Activated T-cell treated with anti-CD3 and anti-CD28 coated beads, Interleukin-2, amount 50 U/mL, for 4 hours (primary cell): ENCODE measurements at places on chromosomes 4 and X.

- peak; percentile 54 for DNase-seq
Observed at GRCh38 chrX:107678957-107679740, 50.8 kb downstream of the PRPS1 start.

GRCh38 chr4:154642373-154643009 lies 30.0 kb upstream of the FGG start:
- DNase-seq: no peak

- no peak for DNase-seq
Observed at GRCh38 chr4:12889054-12889453, 595.1 kb downstream of the RAB28 start.

GRCh38 chr4:87014284-87014782 lies 79.5 kb downstream of the AFF1 start:
- no peak for DNase-seq

- no peak for DNase-seq
Observed at GRCh38 chr4:48483777-48484493, 792 bp downstream of the SLC10A4 start.

DNA sequence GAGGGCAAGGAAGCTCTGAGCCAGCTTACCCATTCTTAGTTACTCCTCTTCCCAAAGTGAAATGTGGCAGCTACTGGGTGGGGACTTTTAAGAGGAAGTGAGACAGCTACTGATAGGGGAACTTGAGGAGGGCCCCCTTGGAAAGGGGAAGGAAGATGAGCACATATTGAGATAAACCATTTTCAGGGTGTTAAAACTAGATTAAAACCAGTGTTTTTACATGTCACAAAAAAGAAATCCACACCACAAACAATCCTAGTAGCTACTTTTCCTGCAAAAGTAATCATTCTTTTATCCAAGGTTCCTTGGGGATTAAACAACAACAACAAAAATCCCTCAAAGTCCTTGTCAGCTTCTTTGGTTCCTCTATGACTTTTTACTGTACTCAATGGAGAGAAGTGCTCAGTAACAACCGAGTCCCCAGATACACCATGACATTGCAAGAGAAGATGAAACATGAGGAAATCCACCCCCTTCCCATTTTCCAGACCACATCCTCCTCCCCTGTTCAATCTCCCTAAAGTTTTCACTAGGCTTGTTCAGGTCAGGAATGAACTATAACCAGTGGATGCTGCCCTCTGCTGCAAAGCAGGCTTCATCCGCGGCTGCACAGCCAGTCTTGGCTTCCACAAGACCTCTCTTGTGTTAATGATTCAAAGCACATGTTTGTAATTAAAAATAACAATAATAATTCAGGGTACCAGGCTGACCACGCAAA lies 113.5 kb upstream of the TMEM164 start:
- no peak for DNase-seq

DNA sequence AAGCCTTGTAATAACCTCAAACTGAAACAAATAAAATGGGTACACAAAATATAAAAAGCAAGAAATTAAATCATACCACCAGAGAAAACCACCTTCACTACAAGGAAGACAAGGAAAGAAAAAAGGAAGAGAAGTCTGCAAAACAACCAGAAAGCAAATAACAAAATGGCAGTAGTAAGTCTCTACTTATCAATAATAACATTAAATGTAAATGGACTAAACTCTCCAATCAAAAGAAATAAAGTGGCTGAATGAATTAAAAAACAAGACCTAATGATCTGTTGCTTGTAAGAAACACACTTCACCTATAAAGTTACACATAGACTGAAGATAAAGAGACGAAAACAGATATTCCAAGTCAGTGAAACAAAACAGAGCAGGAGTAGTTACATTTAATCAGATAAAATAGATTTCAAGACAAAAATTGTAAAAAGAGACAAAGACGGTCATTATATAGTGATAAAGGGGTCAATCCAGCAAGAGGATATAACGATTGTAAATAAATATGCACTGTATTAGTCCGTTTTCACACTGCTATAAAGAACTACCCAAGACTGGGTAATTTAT lies 144.1 kb downstream of the MAB21L2 start:
- DNase-seq: no peak

GRCh38 chr4:137471461-137471860 lies 60.8 kb downstream of the PCDH18 start:
- DNase-seq: no peak

DNA sequence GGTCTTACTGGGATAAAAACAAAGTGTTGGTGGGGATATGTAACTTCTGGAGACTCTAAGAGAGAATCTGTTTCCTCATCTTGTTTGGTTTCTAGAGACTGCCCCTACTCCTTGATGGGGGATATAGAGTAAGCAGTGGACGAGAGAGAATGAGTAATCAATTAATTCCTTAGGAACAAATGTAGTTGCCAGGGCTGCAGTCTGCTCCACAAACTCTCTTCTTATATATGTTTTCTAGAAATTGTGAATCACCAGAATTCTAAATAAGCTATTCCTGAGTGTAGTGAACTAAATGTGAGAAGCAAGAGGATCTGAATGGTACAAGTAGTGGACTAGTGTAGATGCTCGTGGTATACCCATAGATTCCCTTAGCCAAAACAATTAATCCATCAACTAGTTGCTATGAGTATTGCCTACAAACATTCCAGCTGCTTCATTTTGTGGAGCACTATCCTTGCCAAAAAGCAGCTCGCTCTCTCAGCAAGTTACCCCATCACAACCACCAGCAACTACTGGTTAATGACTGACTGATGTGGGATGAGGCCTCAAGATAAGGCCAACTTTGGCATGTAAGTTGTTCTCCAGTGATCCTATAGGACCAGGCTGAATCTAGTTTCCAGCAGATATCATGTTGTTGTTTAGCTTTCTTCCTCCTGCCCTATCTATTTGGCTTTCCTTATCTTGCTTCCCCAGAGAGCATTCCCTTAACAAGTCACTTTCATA lies 273.0 kb downstream of the SLC7A11 start:
- no peak for DNase-seq

DNA sequence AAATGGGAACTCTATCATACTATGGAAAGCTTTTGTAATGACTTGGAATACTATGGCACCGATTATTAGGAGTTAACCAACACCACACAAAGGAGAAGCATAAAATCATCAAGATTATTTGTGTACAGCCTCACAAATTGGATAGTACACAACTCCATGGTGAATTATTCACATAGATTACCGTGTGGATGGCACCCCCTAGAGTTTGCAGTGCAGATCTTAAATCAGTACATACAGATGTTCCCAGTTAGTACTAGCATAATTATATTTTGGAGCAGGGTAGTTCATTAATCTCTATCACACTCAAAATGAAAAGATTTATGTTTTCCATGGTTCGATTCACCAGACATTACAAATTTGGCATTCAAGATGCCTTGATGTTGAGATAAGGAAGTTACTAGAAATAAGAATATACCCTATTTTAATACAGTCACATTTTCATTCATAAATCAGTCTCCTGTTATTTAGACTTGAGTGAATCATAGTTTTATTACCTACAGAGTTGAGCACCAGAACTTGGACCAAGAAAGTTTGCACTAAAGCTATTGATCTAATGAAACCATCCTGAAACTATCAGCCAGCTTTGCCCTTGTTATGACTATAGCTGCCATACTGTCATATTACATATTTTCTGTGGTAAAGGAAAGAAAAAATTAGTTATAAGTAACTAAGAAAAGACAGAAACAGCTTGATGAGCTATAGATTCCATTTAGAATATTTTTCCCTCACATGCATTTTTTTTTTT lies 531.8 kb downstream of the GLUD2 start:
- DNase-seq: no peak

DNA sequence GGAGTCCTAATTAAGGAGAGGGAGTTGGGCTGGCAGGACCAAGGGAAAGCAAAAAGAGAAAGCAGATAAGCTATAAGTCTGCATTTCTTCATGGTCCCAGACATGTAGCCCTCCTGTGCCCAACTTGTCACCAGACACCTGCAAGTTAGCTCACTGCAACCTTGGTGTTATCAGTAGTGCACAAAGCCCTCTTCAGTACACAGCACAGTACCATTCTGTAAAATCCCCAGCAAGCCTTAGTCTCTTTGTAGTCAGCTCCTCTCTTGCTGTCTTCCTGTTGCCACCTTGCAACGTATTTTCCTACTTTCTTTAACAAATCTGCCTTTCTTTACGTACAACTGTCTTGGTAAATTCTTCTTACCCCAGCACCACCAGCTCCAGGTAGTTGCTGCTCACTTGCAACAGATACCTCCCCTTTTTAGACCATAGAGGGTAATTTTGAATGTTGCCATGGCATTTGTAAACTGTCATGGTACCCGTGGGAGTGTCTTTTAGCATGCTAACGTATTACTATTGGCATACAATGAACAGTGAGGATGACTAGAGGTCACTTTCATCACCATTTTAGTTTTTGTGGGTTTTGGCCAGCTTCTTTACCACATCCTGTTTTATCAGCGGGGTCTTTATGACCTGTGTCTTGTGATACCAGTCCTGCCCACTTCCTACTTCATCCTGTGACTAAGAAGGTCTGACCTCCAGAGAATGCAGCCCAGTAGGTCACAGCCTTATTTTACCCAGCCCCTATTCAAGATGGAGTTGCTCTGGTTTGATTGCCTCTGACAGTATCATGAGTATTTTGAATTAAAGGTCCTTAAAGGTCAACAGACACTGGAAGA lies 28.3 kb upstream of the AP1S2 start:
- no peak for DNase-seq

- no peak for DNase-seq
Observed at GRCh38 chr4:159500861-159501260, 398.0 kb downstream of the RAPGEF2 start.

DNA sequence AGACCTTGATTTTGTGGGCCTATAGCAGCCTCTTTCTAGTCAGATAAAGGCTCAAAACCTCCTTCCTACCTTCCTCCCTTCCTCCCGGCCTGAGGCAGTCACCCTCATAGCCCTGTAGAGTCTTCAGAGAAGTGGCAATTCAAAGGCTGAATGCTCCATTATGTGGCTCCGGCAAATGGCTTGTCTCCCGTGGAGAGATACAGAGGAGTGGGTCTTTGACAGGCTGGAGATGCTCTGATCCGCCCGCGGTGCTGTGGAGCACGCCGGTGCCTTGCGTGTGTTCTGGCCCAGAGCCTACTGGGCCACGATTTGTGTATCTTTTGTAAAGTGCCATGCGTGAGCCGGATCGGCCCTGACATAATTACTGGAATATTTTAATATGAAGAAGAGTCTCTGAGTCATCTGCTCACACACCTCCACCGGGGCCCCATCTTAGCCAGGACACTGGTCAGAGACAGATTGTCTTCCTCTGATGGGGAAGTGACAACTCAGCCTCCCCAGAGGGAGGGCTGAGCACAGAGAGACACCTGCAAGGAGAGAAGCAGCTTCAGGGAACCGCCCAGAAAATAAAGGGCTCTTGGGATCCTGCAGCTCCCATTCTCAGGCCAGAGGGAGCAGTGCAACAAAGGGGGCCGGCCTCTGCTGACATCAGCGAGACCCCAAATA lies 88.7 kb downstream of the DCTD start:
- DNase-seq: no peak

GRCh38 chrX:45622538-45622937 lies 421.9 kb upstream of the DIPK2B start:
- DNase-seq: no peak

DNA sequence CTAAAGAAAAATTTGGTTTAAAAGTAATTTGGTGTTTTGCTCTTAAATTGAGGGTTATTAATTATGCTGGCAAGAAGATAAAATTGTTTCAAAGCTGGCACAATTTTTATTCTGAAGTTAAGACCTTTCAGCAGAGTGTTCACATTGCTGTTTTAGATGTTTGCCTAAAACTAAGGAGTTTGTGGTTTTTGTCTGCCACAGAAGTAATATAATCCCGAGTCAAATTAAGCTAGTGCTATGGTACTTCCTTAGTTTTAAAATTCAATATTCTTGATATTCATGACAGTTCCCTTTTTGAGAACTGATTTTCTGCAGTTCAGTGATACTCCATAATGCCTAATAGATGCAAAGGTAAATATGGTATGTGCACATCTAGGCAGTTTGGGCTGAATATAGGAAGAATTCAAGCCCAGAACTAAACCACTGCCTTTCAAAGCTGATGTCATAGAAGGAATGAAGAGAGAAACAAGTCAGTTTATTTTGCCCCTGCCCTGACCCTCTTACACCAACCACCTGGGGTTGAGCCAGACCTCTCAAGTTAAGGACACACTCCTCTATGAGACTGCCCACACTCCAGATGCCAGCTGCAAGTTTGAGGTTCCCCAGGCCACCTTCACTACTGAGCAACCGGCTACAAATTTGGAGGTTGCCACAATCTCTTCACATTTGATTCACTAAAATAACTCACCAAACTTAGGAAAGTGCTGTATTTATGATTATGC lies 32.1 kb upstream of the VEGFC start:
- no peak for DNase-seq

GRCh38 chrX:15356444-15356843 lies 21.1 kb upstream of the PIGA start:
- DNase-seq: no peak

DNA sequence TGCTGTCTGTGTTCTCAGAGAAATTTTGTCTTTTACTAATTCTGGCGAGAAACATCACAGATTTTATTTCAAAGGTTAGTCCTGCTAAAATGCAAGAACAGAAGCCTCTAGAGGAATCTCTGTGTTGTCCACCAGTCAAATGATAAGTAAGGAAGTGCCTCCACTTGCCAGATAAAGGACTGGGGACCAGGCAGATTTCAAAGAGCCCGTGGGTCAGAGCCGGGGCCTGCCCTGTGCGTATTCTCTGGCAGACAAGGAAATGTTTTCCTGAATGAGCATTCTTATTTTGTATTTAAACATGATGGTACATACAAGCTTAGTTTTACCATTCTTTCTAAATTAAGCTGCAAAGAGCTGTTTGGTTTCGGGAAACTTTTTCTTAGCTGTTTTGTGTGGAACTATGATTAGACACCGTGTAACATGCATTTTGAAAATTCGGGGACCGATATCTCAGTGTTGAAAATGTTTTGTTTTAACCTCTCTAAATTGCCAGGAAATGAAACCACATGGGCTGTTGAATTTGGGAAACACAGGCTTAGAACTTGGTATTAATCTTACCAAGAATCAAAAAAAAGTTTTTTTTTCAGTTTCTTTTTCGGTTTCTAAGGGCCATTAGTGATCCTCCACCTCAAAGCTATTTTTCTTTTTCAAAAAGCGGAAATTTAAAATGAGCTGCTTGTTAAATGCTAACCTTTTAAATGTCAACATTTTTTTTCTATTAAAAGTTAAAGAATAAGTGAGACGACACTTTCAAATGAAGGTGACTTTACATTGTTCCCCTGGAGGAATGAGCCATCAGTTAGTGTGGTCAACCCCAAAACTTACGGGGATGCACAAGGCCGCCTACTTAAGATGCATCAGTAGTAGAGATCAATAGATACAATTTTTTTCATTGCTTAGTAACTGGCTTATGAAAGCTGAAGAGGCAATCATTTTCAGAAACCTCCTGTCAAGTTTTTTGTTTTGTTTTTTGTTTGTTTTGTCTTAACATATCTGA lies 89.6 kb upstream of the MTM1 start:
- peak; percentile 16 for DNase-seq

DNA sequence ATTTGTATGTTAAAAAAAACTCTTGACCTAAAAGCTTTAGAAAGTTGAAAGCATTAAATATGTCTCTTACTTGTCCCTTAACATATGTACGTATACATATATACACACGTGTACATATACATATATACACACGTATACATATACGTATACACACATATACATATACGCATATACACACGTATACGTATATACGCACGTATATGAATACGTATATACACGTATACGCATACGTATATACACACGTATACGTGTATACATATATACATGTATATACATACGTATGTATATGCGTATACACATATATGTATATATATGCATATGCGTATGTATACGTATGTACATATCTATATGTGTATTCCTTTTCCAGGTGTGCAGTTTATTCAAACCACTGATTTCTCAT lies 3.8 kb downstream of the KDM6A start:
- no peak for DNase-seq

- DNase-seq: no peak
Observed at GRCh38 chr4:121785479-121785878, 15.6 kb upstream of the EXOSC9 start.
